ENCODE measurements at places on chromosomes 11 and 22.

- no peak for DNase-seq
Measured at GRCh38 chr22:35510481-35510934, 30.1 kb upstream of the RASD2 start.

DNA sequence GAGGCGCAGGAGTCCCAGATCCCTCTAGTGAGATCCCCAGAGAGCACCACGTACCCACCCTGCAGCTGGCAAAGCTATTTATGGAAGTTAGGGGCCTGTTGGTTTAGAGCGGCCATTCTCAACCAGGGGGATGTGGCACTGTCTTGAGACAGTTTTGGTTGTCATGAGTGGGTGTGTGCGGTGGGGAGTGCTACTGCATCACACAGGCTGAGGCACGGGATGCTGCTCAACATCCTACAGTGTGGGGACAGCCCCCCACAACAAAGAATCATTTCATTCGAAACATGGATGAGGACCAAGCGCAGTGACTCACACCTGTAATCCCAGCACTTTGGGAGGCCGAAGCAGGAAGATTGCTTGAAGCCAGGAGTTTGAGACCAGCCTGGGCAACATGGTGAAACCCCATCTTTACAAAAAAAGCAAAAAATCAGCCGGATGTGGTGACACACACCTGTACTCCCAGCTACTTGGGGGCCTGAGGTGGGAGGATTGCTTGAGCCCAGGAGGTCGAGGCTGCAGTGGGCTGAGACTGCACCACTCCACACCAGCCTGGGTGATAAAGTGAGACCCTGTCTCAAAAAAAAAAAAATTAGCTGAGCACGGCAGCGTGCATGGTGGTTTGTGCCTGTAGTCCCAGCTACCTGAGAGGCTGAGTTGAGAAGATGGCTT lies 28.2 kb downstream of the GGT5 start:
- DNase-seq = no peak

DNA sequence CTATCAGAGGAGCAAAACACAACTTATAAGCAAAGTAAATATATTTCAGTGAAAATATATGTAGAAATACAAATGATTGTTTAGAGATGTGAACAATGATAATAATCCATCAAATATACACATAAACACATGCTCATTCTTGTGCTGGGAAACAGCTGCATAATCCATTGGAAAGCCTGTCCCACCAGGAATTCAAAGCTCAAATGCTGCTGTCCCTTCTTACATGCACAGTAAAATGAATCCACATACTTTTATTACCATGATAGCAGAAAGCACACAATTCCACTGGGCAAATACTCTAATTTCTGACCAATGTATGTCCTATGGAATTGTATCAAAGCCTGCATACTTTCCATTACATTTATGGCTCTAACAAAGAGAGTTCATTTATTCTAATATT lies 44.5 kb downstream of the SOX6 start:
- no peak for DNase-seq

DNA sequence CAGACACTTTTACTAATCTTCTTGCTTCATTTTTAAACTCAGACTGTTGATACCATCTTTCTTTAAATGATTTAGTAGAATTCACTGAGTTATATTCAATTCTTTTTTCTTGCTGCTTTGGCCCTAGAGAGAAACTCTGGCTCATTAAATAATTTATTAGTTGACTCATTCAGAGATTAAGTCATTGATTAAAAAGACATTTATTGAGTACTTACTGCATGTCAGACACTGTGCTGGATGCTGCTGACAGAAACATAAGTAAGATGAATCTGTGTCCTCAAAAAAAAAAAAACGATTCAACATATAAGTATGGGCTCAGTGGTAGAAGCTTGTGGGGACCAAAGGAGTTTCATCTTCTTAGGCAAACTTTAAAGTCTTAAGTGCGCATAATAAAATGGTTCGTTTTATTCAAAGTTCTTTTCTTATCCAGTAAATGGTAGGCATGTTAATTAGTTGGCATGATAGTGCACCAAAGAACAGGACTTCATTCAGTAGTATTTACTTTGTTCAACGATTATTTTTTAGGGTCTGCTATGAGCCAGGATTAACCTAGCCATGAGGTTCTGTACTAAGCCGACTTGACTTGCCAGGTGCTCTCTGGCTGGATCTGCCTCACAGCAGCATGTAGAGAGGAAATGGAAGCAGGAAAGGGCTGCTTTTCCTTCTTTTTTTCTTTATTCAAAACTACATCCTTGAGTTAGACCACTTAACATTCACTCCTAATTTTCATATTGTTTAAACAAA lies 281.0 kb upstream of the CTSC start:
- DNase-seq = no peak

DNA sequence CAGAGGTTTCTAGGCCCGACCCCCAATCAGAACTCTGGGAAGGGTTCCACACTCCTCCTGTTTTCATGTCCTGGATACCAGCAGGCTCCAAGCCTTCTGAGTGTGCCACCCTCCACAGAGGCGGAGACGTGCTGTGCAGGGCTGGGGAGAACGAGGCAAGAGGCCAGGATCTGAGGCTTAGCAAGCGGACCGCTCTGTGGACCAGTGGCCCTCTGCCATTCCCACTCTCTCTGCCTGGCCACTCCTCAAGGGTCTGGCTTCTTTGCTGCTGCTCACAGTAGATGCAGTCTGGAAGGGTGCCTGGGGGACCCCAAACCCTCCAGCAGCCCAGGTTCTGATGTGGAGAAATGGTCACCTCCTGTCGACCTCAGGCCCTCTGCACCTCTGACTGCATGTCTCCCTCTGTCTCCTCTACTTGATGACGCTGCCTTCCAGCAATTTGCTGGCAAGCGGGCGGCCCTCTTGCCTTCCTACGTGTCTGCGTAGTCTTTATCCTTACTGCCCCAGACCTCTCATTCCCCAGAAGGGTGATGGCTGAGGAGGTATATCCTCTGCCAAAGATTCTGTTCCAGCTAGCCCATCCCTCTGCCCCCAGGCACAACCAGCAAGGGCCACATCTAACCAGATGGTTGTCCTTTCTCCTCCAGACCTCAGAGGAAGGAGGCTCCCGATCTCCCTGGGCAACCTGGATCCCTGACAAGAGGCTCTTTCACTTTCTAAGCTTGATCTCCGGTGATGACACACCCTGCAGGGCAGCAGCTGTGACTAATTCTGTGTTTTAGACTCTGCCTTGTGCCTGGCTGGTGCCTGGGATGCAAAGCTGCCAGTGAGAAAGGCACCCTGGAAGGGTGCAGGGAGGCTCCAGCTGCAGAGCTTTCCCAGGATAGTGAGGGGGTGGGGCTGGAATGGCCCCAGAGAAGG lies 87.3 kb downstream of the NAT10 start:
- peak; percentile 94 for DNase-seq

DNA sequence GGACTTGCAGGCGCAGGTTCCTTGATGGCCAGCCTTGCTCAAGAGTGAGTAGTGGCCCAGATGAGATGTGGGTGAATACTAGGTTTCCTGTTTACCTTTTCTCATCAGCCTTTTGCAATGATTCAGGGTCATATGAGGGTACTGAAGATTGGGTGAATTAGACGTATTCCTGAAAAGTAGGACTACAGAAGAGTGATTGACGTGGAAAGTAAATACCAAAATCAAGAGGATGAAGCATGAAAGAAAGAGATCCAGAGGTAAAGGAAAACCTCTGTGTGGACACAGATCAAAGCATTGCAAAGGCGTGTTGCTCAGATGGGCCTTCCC lies 59.9 kb downstream of the CYB5R2 start:
- DNase-seq = no peak

GRCh38 chr11:116035977-116036376 lies 531.8 kb upstream of the CADM1 start:
- no peak for DNase-seq
